ENCODE measurements at places on chromosomes 2 and 18. TPM values are rescaled to one million over a fixed set of nuclear protein-coding genes. Genes with fewer than 3 reads are reported as not detected.

The PSME4 gene
- 37.8 TPM for total RNA-seq

The GTF2A1L gene
- total RNA-seq = not detected

The ASIC4 gene
- total RNA-seq = 0.32 TPM

The GMPPA gene
- total RNA-seq = 30.0 TPM

The EFEMP1 gene
- 261 TPM for total RNA-seq

The ASB18 gene
- 2.7 TPM for total RNA-seq

The CCDC68 gene
- 5.4 TPM for total RNA-seq

The EN1 gene
- total RNA-seq = not detected

The ANKRD29 gene
- 4.7 TPM for total RNA-seq

The GBX2 gene
- not detected for total RNA-seq

The REEP1 gene
- 22.5 TPM for total RNA-seq

The KLF7 gene
- 22.1 TPM for total RNA-seq

The PROM2 gene
- 0.29 TPM for total RNA-seq

The DHRS9 gene
- 76.9 TPM for total RNA-seq
